ENCODE measurements at places on chromosomes 3 and 15. TPM values are rescaled to one million over a fixed set of nuclear protein-coding genes. Genes with fewer than 3 reads are reported as not detected.

The COPG1 gene
- total RNA-seq: 173 TPM

The U2SURP gene
- total RNA-seq: 97.7 TPM

The GRM7 gene
- total RNA-seq: 0.16 TPM

The ROPN1B gene
- total RNA-seq: not detected

The KLF13 gene
- 123 TPM for total RNA-seq

The PLA1A gene
- total RNA-seq: 6.7 TPM

The ZKSCAN7 gene
- 7.9 TPM for total RNA-seq

The SNTN gene
- not detected for total RNA-seq

The ADCY5 gene
- total RNA-seq: 33.6 TPM

The FBXL22 gene
- total RNA-seq: 4.7 TPM

The ISLR gene
- total RNA-seq: 30.2 TPM

The TMC3 gene
- total RNA-seq: not detected

The CLDN16 gene
- 27.3 TPM for total RNA-seq

The GOLGA8G gene
- not detected for total RNA-seq

The GHSR gene
- total RNA-seq: not detected

The TRPM1 gene
- not detected for total RNA-seq

The NR2F2 gene
- total RNA-seq: 191 TPM

The PARP15 gene
- total RNA-seq: 4.9 TPM

The CNTN3 gene
- 3.8 TPM for total RNA-seq

The NR1D2 gene
- 49.3 TPM for total RNA-seq

All from kidney (tissue), 22 donors.